ENCODE measurements at places on chromosomes 3 and 15.

- DNase-seq, result no peak
Observed at GRCh38 chr3:126630020-126630419, 24.9 kb downstream of the TXNRD3 start.

DNA sequence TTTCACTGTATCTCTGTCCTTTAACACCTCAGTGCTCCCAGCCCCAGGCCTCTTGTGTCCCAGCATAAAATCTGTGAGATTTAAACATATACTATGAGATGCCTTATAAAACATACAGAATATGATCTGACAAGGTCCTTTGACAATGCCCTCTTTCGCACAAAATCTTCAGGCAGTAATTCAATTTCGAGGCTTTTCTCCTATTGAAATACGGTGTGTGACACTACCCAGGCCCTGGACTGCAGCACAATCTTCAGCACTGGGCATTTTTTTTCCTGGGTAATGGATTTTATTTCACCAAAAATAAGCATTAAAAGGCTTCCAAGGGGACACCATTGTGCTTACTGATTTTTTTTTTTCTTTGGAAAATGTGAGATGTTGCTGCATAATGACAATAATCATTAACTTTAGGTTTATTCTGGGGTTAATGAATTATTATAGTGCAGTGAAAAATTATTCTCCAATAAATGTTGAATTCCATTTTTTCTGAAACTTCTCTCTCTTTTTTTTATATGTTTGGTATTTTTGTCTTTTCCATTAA is 40.9 kb upstream of the FAM3D start:
- no peak for DNase-seq

- DNase-seq, result no peak
Observed at GRCh38 chr3:60343831-60344230, 907.4 kb downstream of the FHIT start.

GRCh38 chr3:71008350-71008935 is 575.1 kb downstream of the FOXP1 start:
- no peak for DNase-seq

- DNase-seq, result no peak
Observed at GRCh38 chr15:50231761-50232160, 33.8 kb downstream of the HDC start.

DNA sequence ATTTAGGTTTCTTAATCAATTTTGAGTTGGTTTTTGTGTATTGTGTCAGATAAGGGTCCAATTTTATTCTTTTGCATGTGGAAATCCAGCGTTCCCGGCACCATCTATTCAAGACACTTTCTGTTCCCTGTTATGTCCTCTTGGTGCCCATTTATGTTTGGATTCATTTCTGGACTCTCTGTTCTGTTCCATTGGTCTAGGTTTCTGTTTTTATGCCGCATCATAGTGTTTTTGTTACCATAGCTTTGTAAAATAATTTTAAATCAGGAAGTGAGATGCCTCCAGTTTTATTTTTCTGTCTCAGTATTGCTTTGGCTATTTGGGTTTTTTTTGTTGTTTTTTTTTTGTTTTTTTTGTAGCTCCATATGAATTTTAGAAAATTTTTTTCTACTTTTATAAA is 97.1 kb downstream of the LRRC28 start:
- no peak for DNase-seq

DNA sequence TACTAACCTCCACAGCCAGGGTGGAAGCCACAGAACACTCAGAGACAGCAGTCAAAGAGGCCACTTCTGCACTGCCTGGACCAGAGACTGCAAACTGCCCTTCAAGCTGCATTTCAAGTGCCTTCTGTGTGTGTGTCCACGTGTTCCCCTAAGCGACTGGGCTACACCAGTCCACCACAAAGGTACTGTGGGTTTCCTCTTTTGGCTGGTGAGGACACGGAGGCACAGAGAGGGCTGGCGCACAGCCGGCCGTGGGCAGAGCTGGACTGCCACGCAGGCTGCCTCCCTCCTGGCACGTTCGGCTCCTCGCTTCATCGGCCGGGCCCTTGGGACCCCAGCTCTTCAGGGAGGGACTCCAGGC is 60.9 kb downstream of the MGLL start:
- DNase-seq, result no peak

DNA sequence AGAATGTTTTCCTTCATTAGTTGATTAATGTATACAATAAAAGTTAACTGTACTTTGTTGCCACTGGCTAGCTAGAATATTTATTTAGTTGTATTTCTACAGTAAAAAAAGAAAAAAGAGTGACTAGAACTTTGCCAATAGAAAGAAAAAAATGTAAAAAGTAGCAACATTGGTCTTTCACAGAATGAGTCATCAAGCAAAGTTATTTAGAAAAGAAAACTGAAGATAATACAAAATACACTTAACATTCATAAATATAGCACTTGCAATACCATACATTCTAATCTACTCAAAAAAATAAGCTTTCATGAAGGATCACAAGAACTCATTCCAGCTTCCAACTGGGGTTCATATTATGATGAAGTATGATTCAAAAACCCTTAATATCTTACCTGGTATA is 83.4 kb downstream of the AQR start:
- DNase-seq, result no peak

DNA sequence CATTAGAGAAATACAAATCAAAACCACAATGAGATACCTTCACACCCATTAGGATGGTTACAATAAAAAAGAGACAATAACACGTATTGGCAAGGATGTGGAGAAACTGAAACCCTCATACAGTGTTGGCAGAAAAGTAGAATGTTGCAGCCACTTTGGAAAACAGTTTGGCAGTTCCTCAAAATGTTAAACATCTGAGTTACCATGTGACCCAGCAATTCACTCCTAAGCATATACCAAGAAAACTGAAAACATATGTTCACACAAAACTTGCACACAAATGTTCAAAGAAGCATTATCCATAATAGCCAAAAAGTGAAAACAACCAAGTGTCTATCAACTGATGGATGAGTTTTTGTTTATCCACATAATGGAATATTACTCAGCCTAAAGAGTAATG is 166.9 kb upstream of the FAM3D start:
- no peak for DNase-seq

DNA sequence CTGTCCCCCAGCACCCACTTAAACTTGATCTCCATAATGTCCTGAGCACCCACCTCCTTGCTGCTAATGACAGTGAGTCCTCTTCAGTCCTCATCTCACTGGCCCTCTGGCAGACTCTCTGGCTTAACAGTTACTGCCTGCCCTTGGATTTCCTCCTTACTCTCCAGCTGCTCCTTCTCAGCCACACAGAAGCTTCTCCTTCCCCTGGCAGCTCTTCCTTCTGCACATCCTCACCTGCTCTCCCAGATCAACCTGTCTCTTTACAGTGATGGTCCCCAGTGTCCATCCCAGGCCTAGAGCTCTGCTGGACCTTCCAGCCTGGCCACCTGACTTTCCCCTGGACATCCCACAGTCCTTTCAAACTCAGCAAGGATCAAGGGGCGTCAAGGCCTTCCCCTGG is 47.4 kb upstream of the SMAD3 start:
- no peak for DNase-seq

DNA sequence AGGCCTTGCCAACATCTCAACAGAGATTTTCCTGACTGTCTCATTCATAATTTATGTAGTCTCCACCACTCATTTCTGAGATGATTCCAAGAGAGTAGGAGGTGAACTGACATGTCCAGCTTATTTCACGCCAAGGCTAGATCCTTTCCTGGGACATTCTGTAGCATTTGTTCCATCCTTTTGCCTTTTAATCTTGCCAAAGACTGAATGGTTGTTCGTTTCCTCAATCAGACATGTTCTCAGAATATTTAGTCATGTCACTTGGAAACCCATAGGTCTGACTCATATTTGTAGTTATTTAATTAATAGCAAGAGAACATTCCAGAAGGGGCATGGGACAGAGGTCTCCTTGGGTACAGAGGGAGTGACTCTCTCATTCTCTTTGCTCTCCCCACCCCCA is 80.9 kb downstream of the DHX36 start:
- DNase-seq, result no peak

DNA sequence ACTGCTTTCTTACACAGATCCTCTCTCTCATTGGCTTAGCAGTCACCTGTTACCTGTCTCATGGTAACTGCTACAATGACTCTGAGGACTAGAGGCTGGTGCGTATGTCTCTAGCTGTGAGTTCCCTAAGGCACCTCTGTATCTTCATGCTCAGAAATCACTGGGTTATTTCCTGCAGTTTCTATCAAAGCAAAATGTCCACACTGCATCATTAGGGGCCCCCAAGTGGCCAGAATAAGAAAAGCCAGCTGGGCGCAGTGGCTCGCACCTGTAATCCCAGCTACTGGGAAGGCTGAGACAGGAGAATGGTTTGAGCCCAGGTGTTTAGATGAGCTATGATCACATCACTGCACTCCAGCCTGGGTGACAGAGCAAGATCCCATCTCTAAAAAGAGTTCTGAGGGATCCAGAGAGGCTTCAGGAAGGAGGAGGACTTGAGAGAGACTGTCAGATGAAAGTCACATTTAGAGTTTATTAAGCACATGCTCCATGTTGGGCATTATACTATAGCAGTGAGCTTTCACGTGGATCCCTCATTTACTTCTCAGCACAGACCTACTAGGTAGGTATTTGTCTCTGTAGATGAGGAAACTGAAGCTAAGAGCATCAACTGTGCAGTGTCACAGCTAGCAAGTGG is 2.3 kb upstream of the VPS18 start:
- DNase-seq, result no peak

DNA sequence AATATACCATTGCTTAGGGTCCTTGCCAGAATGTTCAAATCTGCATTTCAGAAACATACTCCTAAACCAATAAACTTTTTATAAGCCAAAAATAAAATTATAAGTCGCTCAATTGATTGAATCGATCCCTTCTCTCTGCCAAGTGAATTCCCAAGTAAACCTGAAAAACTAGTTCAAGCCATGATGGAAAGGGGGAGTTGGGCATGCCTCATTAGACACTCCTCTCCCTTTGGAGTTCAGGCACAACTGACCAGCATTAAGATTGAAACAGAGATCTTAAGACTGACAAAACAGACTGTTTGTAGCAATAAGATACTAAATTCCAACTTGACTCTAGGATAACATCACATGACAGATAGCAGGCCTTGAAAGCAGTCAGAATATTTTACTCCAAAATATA is 113.7 kb upstream of the RASGRP1 start:
- no peak for DNase-seq

DNA sequence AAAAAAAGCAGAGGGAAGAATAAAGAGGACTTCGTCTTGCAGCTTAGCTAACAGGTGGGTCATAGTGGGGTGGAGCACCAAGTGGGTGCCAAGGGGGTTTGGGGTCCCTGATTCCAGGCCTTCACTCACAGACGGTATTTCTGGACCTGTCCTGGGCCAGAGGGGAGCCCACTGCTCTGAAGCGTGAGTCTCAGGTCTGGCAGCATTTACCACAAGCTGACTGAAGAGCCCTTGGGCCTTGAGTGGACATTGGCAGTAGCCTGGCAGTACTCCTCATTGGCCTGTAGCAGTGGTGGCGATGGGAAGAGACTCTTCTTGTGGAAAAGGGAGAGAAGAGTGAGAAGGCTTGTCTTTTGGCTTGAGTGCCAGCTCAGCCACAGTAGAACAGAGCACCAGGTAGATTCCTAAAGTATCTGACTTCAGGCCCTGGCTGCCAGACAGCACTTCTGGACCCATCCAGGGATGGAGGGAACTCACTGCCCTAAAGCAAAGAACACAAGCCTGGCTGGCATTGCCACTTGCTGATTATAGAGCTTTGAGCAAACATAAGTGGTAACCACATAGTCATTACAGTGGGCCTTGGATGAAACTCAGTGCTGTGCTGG is 72.9 kb downstream of the GLDN start:
- no peak for DNase-seq

- DNase-seq, result no peak
Observed at GRCh38 chr3:17967111-17967510, 224.7 kb upstream of the TBC1D5 start.

- no peak for DNase-seq
Observed at GRCh38 chr3:196280689-196281440, 6.7 kb downstream of the PCYT1A start.

Data from activated CD4-positive, CD25-positive, alpha-beta regulatory T cell treated with anti-CD3 and anti-CD28 coated beads, Interleukin-2, amount 50 U/mL, for 72 hours (primary cell).